Right ventricle myocardium superior (tissue), 1 donor: ENCODE measurements at places on chromosomes 1 and 21.

DNA sequence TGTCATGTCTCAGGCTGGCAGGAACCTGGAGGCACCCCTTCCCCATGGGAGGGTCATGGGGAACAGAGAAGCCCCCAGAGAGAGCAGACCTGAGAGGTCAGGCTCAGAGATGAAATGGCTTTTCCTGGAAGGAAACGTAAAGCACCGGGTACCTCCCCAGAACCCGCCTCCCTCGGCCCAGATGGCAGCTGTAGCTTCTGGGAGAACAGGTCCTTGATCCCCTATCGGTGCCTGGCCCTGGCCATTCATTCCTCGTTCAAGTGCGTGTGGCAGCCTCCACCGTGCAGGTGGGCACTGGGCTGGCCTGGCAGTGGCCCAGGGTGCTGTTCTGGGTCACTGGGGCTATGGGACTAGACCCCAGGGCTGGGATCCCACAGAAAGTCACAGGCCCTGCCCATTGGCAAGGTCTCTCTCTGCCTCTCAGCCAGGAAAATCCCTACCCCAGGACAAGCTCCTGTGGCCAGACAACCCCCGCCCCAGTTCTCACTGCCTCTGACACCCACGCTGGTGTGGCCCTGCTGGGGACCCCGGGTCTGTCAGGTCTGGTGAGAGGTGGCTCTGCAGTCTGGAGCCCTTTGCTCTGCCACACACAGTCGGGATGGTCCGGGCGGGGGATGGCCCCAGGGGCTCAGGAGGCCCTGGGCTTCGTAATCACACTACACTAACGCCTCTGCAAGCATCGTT is 183.2 kb upstream of the VAMP3 start:
- DNase-seq, result peak; percentile 28

GRCh38 chr1:67780637-67781036 is 52.6 kb downstream of the GNG12 start:
- DNase-seq, result no peak

DNA sequence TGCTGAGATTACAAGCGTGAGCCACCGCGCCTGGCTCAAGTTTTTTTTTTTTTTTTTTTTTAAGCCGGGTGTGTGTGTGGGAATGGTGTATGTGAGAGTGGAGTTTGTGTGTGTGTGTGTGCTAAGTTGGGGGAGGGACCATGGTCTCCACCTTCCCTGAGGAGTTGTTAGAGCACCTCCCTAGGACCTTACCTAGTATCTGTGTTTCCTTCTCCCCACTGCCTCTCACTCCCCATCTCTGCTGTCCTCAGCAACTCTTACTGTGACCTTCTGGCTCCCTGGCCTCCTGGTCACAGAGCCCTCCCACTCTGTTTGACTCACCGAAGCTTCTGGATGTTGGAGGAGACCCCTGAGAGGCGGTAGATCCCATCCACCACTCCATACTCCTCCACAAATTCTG is 10.4 kb downstream of the ARHGAP30 start:
- no peak for DNase-seq

- no peak for DNase-seq
These were observed 3.9 kb upstream of the TP53BP2 start for GRCh38 chr1:223849352-223850254.

- no peak for DNase-seq
These were observed 25.1 kb upstream of the B3GALT2 start for GRCh38 chr1:193211539-193211938.

DNA sequence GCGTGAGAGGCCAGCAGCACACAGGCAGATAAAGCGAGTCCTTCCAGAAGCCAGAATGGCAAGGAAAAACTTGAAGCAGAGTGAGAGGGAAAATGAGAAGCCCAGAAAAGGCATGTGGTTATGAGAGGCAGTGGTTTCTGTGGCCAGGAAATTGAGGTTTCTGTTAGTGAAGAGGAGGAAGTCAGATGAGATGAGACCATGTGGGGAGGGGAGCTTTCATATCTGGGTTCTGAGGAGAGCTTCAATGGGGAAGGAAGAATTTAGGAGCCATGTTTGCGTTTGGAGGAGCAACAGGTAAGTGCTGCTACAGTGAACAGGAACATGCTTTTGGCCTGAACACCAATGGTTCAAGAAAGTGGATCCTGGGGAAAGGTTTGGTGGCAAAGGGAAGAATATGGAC is 6.1 kb upstream of the CD1A start:
- no peak for DNase-seq

GRCh38 chr1:93965888-93966287 is 56.7 kb upstream of the GCLM start:
- no peak for DNase-seq

DNA sequence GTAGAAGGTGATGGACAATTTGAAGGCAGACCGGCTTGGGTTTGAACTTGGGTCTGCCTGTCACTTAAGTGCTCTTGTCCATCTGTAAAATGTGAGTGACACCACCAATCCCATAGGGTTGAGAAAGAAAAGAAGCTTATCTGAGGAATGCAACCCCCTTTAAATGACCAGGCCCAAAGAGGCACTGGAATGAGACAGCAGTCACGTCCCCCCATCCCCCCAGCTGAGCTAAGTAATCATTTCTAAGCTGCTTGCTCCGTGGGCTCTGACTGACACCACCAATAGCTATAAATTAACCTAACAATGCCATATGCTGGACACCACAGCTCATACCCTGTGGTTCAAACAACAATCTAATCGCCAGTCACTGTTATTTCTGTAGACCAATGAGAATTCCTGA is 15.1 kb downstream of the LCA5L start:
- no peak for DNase-seq

DNA sequence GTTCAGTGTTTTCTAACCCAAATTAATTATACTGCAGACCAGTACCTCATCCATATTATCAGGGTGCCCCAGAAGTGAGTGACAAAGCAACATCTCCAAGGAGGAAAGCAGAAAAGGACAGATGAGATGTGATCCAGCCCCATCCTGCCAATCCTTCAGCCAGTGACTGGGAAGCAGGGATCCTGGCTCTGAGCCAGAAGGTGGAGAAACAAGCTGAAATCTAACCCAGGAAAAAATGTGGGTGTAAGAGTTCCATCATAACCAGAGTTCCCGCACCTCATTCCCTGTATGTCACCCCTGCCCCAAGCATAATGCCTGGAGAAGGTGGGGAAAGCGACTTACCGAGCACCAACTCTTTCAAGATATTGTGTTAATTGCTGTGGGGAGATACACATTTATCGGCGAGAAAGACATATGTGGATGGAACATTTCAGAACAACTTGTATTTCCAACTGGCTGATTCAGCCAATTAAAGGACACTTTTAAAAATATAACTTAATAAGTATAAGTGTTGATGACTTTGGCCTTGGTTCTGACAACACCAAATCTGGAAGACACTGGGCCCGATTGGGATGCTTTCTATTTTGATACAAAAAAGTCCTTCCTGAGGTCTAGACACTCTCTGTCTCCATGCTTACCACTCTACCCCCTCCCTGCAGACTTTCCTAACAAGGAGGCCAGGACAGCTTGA is 14.9 kb downstream of the PLEKHA6 start:
- no peak for DNase-seq

GRCh38 chr1:66384258-66384921 is 149.6 kb upstream of the SGIP1 start:
- no peak for DNase-seq

DNA sequence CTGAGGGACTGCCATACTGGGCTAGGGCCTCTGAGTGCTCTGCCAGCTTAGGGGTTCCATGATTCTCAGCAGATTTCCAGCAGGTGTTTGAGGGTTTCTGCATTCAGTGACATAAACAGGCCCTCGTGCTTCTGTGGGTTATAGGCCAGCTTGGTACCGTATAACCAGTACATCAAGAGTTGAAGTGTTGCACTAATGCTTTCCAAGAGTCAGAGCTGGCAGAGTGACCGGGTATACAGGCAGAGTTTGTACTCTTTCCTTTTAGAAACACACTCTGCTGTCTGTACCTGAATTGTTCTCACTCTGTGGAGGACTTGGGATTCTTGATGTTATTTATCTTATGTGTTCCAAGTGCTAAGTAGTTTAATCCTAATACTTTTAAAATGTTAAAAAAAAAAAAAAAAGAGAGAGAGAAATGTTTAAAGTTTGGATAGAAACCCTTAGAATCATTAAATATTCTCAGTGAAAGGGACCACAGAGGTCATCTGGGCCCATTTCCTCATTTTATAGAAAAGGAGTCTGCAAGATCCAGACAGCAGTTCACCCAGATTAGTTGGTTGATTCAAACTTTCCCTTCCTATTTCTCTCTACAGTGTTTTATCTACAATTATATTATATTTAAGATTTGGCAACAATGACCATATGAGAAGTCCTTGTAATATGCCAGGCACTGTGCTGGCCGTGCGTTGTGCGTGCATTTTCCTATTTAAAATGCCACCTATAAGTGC is 325.8 kb downstream of the KIF26B start:
- DNase-seq, result no peak

DNA sequence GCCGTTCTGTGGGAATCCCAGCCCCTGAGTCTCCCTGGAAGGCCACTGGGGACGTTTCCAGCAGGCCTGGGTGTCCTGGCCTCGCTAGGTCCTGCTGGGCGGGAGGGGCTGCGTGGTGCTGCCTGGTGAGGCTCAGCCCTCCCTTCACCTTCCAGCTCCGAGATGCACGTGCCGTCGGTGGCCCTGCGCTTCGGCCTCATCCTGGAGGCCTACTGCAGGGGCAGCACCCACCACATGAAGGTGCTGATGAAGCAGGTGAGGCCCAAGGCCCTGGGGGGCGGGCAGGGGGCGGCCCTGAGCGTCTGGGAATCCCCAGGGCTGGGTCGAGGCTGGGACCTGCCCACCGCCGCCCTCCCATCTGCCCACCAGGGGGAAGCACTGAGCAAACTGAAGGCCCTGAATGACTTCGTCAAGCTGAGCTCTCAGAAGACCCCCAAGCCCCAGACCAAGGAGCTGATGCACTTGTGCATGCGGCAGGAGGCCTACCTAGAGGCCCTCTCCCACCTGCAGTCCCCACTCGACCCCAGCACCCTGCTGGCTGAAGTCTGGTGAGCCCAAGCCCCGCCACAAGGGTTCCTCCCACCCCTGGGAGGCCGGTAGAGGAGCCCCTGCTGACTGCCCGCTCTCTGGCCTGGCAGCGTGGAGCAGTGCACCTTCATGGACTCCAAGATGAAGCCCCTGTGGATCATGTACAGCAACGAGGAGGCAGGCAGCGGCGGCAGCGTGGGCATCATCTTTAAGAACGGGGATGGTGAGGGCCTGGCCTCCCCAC is 70.3 kb downstream of the PIK3CD start:
- DNase-seq, result no peak

DNA sequence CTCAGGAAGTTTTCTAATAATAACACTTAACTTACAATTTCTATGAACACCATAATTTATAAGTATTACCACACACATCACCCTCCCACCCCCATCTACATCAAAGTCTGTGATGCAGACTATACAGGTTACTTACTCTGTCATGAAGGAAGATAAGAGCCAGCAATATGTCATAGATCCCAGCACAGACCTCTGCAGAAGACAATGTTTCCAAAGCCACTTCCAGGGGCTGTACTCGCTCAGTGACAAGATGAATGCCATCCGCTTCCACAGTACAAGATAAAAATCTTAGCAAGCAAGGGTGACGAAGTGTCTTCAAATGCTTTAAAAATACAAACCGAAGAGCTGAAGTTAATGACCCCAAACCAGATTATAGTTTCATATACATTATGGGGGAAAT is 15.2 kb downstream of the SCYL3 start:
- DNase-seq, result no peak

GRCh38 chr1:246364415-246364941 is 142.6 kb downstream of the SMYD3 start:
- DNase-seq, result no peak
